ENCODE measurements at places on chromosomes 5 and 9.

- H3K4me1 ChIP-seq, result no peaks in the 10 kb centered on the region
- H3K27me3 ChIP-seq, result peaks cover 19% of the 10 kb centered on the region
- no peak for DNase-seq
- no peaks in the 10 kb centered on the region for H3K36me3 ChIP-seq
- H3K4me3 ChIP-seq, result no peak overlapping the region
Measured at GRCh38 chr5:83029-83428, 8.9 kb upstream of the PLEKHG4B start.

DNA sequence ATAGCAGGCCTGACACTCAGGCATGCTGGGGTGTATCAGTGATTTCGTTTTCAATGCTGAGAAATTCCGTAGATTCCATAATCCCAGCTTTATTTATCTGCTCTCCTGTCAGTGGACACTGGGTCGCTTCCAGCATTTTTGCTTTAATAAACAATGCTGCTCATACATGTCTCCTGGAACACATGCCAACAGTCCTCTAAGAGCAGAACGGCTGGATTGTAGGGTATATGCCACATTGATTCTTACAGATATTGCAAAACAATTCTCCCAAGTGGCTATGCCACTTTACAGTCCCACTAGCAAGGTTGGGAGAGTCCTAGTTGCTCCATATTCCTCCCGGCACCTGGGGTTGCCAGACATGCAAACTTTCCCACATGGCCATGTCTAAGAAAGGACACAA is 81.9 kb downstream of the RAPGEF1 start:
- no peaks in the 10 kb centered on the region for H3K36me3 ChIP-seq
- no peak overlapping the region for H3K4me3 ChIP-seq
- H3K27me3 ChIP-seq, result no peaks in the 10 kb centered on the region

DNA sequence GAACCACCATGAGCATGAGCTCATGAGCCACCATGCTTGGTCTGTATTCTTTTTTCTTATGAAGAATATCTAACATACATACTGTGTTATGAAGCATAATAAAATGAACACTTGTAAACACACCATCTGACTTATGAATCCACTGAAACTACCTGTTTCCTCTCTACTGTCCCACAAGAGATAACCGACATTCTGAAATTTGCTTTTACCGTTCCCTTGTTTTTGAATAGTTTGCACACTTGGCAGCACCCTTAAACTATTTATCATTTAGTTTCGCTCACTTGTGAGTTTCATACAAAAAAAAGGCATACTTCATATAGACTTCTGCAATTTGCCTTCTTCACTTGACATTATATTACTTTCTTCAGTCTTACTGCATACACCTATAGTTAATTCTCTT is 8.9 kb downstream of the LARS1 start:
- no peaks in the 10 kb centered on the region for H3K27me3 ChIP-seq
- peaks cover 70% of the 10 kb centered on the region for H3K36me3 ChIP-seq
- no peak for DNase-seq
- no peak overlapping the region for H3K27ac ChIP-seq
- H3K4me1 ChIP-seq, result no peaks in the 10 kb centered on the region

GRCh38 chr9:16575986-16576245 is 294.6 kb downstream of the BNC2 start:
- DNase-seq, result no peak
- H3K27me3 ChIP-seq, result no peaks in the 10 kb centered on the region
- peaks cover 6% of the 10 kb centered on the region for H3K4me1 ChIP-seq
- no peak overlapping the region for H3K4me3 ChIP-seq
- H3K36me3 ChIP-seq, result no peaks in the 10 kb centered on the region

DNA sequence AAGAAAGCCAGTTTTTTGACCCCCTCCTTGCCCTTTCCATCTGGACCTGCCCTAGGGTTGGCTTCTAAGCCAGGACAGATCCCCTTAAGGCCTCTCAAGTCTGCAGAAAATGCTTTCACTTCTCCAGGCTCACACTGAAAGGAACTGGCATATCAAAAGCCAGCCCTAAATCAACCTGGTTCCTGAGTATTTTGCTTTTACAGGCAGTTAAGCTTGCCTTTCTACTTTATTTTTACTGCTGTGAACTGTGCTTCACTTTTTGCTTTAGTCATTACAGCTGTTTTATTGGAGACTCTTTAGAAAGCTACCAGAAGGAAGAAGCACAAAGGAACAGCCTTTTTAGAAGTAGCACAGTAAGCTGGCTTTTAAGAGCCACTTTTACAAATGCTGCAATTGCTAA is 5.0 kb downstream of the TARS1 start:
- DNase-seq, result no peak
- H3K4me1 ChIP-seq, result peaks cover 27% of the 10 kb centered on the region
- peaks cover 28% of the 10 kb centered on the region for H3K36me3 ChIP-seq

DNA sequence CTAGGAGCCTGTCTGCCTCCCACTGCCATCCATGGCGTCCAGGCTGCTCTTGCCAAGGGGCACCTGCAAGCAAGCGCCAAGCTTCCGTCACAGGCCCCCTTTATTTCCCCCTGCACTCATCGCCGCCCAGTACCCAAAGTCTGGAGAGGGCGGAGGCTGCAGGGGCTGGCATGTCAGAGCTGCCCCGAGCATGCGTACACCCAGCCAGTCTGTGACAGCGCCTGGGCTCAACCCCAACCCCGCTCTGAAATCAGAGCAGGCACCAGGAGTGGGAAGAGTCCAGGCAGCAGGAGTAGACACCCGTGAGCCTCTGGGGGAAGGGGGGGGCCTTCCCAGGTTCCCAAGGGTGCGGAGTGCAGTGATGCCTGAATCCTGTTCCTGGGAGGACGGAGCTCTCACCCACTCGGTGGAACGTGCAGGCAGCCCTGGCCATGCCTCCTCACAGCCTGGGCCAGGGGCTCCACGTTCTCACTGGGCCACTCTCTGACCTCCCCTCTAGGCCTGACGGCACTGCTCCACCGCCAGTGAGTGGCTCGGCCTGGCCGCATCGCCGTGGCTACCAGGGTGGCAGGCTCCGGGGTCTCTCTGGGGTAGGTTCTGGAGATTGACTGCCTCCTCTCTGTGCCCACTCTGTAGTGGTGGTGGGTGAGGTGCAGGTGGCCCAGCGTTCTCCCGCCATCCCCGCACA is 469.0 kb downstream of the CDH9 start:
- no peak overlapping the region for H3K27ac ChIP-seq
- no peaks in the 10 kb centered on the region for H3K36me3 ChIP-seq
- no peaks in the 10 kb centered on the region for H3K27me3 ChIP-seq
- DNase-seq, result no peak
- no peak overlapping the region for H3K4me3 ChIP-seq
